ENCODE measurements at places on chromosomes 2 and 18.

GRCh38 chr2:54373855-54374254 is 82.3 kb upstream of the SPTBN1 start:
- DNase-seq = no peak

DNA sequence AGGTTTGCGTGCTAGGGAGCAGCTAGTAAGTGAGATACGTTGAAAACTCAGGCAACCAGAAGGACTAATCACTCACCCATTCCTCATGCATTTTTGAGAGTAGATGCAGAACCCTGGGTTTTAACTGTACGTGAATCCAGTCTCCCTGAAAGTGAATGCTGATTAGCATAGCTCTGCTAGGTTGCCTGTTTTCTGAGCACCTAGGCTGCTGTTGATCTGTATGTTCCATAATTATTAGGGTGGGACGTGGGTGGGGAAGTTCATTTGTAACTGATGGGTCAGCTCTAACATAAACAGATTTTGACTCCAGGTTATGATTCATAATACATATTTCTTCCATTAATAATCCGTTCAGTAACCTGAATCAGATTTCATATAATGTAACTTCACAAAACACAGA is 379.0 kb upstream of the FANCL start:
- DNase-seq = no peak

DNA sequence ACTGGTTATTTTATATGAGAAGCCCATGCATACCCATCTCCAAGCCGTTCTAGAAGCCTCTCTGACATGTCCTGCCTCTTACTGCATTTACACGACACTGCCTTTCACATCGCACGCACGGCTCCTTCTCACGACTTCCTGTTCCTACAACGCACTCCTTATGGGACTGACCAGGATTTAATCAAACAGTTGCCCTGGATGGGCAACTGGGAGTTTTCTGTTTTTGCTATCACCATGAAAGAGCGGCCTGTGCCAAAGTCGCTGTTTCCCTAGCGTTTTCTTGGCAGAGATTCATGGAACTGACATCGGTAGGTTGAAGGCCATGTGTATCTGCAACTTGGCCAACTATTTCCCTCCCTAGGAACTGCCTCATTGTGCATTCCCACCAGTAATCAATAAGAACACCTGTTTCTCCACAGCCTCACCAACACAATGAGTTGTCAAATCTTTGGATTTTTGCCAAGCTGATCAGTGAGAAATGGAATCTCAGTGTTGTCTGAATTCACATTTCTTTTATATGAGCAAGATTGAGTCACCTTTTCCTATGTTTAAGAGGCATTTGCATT is 97.2 kb upstream of the OTOS start:
- no peak for DNase-seq

DNA sequence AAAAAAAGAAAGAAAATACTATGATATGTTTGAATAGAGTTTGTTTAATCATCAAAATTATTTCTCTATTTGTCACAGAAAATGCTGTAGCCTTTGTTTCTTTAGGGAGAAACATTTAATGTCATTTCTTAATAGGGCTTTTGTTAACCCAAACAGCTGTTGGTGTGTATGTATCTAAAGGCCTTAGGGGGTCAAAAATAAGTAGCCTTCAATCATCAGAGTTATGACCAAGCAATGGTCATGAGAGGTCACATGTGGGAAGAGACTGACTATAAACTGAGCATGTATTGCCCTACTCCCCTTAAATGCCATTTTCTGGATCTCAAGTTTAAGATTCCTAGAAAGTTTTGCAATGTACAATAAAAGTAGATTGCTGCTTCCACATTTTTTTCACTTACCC is 22.7 kb downstream of the HNMT start:
- DNase-seq = no peak

DNA sequence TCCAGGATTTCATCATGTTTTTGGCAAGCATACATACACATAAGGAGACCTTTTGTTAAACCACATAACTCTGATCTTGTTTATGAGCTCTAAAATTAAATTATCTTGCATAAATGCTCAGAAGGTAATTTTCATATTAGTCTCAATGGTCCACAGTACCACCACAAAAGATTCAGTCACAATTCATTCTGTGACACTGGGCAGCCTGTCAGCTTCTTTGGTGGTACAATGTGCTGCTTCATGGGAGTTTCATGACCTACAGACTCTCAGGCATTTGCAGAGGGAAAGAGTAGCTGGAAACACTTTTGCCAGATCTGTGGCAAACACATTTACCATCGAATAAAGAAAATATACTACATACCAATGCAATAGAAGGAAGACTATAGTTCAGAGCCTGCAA is 51.3 kb upstream of the ZNF397 start:
- no peak for DNase-seq

- no peak for DNase-seq
Measured at GRCh38 chr2:65708086-65708485, 275.7 kb upstream of the SPRED2 start.

DNA sequence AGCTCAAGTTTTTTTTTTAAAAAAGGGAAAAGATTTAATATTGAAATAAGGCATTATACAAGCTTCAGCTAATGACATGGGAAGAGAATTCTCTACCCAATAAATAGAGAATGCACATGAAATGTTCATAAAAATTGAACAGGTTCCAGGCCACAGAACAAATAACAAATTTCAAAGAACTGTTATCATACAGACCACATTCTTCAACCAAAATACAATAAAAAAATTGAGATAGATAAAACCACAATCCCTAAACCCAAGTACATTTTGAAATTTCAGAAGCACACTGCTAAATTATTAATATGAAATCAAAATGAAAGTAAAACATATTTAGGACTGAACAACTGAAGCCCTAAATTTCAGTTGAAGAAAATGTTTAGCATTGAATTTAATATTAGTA is 89.6 kb downstream of the BCL2 start:
- no peak for DNase-seq

- DNase-seq = no peak
Measured at GRCh38 chr18:24368749-24369148, 28.9 kb downstream of the OSBPL1A start.

GRCh38 chr2:226623587-226624368 is 175.8 kb downstream of the IRS1 start:
- no peak for DNase-seq

- peak; percentile 8 for DNase-seq
Measured at GRCh38 chr2:132037527-132038178, 124.1 kb downstream of the ANKRD30BL start.

DNA sequence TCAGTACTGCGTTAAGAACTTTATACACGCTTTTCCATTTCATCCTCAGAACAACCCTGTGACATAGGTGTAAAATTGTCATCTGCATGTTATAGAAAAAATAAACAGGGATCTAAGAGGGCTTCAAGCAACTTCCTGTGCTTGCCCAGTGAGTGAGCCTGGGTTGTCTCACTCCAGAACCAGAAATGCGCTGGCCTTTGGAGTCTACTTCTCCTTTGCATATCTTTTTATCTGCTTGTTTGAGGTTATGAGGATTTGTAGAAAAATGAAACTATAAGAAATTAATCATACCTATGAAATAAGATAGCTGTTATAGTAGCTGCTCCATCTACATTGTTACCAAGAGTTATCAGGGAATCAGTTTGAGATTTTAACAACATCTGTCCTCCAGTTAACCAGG is 55.3 kb upstream of the CABYR start:
- no peak for DNase-seq

DNA sequence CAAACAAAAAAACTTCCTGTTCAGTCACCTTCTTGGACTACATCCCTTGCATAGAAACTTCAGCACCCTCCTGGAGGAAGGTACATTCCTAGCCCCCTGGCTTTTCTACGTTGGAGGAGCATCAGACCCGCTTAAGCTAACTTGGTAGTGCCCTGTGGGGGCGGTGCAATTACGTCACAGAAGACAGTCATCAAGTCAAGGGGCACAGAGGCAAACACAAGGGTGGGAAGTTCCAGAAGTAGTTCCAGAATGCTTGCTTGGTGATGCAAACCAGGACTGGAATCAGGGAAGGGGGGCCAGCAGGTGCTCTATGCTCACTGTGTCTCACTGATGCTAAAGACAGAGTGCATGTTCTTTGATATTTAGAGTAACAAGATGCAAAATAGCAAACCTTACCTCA is 15.2 kb upstream of the AGFG1 start:
- no peak for DNase-seq

- DNase-seq = no peak
Measured at GRCh38 chr2:105977212-105977611, 216.9 kb downstream of the UXS1 start.

GRCh38 chr18:41905786-41906527 is 49.1 kb upstream of the PIK3C3 start:
- no peak for DNase-seq

- DNase-seq = no peak
Measured at GRCh38 chr18:79608999-79609461, 70.6 kb upstream of the CTDP1 start.

DNA sequence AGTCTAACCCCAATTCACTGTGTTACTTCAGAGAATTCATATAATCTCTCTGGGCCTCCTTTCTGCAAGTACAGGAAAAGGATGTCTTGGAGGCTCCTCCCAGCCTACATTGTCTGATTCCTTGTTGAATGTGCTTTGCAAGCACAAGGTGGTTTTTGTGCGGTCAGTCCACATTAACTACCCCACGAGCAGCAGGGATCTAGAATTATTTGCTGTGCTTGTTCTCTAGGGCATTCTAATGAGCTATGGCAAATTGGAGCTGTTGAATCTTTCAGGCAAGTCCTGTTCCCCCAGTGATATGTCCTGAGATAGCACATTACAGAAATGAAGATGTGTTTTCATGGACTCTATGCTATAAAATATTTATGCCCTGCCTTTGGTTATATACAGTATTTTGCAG is 349.4 kb downstream of the SLC4A3 start:
- DNase-seq = no peak

- DNase-seq = no peak
Measured at GRCh38 chr2:86036669-86037138, 69.0 kb downstream of the POLR1A start.

- no peak for DNase-seq
Measured at GRCh38 chr2:189474526-189474925, 33.3 kb downstream of the WDR75 start.

- no peak for DNase-seq
Measured at GRCh38 chr2:36376319-36376765, 20.8 kb downstream of the CRIM1 start.

DNA sequence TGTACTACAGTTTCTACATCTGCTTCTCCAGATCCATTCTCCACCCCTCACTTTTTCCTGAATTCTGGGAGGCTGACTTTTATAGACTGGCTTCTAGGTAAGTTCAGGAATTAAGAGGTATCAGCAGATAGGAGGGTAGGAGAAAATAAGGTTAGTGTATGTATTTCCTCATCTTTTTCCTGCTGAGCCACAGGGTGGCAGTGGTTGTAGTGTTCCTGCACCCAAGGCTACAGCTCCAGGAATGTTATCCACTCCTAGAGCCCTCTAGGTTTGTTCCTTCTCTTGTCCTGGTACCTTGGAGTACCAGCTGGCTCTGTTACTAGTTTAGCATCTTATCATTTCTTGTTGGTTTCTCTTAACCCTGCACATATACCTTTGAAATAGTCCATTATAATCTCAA is 40.7 kb upstream of the C2orf66 start:
- no peak for DNase-seq

DNA sequence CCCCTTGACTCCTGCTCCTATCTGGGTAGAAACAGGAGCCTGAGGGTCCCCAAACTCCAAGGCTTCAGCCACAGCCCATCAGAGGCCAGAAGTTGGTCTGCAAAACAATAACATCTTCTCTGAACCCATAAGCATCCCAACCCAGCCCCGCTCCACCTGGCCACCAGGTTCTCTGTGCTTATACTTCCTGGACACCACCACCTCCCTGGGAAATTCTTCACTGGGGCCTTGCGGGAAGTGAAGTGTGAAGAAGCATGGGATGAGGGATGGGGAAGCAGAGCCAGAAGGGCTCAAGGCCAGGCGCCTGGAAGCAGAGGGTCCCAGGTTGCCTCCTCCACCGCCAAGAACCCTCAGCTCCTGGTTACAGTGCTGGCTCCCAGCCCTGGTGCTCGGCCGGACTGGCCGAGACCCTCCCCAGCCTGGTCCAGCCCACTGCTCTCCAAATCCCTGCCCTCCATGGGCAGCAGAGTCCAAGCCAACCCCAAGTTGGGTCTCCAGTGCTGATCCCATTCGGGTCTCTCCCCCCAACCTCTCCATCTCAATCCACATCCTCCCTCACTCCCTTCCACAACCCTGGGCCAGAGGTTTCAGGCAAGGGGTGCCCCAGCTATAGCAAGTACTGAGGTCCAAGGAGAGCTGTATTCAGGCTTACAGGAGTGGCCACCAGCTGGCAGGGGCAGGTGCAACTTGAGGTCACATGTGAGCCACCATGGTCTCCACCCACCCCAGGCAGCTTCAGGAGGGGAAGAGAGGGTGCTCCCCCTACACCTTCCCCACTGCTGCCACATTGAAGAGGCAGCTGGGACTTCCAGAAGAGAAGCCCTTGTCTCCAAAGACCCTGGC is 60.7 kb downstream of the TNS1 start:
- DNase-seq = no peak

DNA sequence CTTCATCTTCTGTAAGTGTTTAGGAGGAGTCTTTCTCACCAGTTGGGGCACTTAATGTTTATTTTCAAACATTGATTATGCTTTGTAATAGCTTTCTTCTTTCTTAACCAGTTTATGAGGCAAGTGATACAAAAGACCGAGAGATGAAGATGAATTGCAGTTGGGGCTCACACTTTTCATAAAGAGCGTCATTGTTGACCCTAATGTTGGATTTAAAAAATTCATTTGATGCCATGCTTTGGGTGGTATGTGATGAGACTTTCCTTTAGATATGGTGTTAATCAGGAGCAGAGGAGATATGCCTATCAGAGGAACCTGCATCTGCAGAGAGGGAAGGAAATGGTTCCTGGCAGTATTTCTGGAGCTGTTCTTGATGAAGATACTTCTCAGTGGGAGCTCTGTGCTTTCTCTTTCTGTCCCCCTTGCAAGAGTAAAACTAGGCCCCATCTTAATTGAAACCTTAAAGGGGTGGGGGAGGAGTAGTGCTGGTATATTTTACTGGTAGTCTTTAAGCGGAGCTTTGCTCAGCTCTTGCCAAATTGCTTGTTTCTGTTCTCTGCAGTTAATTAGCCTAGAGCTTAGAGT is 2.3 kb downstream of the EML4 start:
- DNase-seq = no peak

GRCh38 chr18:532018-532417 is 31.5 kb upstream of the COLEC12 start:
- DNase-seq = no peak

- no peak for DNase-seq
Measured at GRCh38 chr2:240127191-240127750, 8.8 kb downstream of the COPS9 start.

GRCh38 chr2:32237996-32238395 is 26.7 kb downstream of the NLRC4 start:
- no peak for DNase-seq

GRCh38 chr2:38765149-38765548 is 12.9 kb upstream of the GEMIN6 start:
- DNase-seq = no peak

DNA sequence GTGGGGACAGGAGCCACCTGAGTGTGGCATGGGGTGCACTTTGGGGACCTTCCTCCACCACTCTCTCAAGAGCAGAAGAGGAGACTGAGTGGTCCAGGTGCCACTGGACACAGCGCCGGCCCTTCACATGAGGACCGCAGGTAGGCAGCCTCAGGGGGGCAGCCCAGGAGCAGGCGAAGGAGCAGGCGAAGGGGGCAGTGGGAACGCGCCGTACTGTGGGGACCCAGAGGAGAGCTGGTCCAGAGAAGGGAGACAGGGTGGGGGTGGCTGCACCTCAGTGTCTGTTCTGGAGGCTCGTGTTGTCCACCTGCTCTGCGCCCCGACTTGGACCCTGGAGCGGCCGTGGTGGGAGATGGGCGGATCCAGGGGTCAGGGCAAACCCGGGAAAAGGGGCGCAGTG is 55.0 kb downstream of the AQP12A start:
- DNase-seq = no peak

GRCh38 chr2:188303363-188304031 is 11.8 kb downstream of the GULP1 start:
- no peak for DNase-seq

All from NCI-H187 (cell line).